ENCODE measurements at places on chromosomes 7 and 10.

DNA sequence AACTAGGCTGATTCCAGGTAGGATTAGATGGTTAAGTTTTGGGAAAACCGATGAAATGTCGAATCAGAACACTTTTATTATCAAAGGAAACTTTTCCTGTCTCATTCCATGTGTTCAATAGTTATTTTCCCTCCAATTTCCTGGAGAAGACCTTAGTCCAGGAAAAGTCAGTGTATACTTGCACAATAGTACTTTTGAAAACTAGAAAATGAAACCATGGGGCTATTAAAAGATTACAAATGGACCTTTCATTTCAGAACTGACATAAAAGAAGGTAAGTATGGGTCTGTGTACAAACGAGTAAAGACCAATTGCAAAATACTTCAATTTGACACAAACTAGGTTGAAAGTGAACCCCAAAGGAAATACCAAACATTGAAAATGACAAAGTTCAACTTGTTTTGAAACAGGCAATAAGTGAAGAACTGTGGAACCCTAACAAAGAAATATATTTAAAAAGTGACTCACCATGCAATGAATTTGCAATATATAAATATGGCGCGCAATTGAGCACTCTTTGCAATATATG lies 2.1 kb downstream of the AVPI1 start:
- no peak for DNase-seq

DNA sequence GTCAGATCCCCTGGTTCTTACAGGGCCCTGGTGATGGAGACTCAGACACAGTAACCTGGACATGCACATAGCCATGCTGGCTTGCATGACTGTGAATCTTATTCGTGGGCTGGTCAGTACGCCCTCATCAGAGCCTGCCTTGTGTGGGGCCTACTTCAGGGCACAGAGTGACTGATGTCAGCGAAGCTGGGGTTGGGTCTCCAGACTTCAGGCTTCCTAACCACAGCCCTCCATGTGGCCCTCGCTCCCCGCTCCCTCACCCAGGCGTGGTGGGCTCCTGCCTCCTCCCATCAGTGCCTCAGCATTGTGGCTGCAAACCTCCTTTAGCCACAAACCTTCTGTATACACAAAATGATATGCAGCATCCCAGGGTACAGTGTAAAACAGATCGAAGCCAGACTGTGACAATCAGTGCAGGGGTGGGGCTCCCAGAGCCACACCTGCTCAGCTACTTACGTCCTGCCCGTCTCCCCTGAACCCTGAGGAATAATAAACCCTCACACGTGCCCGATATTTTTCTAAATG lies 7.1 kb upstream of the C10orf105 start:
- DNase-seq = no peak

- DNase-seq = no peak
Measured at GRCh38 chr7:7617550-7617949, 23.0 kb upstream of the UMAD1 start.

DNA sequence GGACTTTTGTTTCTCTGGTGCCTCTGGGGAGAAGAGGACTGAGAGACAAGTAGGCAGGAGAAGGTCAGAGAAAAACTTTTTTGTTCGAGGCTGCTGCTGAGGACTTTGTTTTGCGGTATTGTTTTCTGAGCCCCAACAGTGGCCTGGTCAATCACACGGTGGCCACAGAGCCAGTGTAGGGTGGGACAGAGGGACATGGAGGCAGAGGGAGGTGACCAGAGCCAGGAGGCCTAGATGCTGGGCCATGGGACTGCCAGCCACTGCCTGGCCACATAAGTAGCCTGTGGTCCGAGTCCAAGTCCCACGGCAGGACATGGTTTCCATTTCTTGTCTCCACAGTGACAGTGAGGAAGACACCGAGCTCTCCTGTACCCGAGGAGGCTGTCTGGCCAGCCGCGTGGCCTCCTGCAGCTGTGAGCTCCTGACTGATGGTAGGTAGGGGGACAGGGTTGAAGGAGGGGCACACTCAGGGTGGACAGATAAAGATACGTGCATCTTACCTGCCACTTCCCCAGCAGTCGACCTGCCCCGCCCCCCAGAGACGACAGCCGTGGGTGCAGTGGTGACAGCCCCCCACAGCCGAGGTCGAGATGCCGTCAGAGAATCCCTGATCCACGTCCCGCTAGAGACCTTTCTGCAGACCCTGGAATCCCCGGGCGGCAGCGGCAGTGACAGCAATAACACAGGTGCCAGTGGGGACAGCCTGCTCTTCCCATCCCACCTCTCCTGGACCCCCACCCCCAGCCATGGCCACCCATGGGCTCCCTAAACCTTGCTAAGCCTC lies 27.5 kb downstream of the SH2B2 start:
- DNase-seq = no peak

DNA sequence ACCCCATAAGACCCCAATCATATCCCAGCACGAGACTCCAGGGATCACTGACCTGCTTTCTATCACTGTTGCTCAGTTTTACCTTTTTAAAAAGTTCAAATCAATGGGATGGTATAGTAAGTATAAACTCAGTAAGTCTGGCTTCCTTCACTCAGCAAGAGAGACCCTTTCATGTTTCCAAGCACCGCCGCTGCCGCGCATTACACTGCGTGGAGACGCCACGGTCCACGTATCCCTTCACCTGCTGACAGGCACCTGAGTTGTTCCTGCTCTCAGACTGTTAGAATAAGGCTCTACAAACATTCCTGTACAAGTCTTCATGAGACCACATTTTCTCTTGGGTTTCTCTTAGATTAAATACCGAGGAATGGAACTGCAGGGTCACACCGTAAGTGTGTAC lies 28.3 kb downstream of the MAD1L1 start:
- DNase-seq = no peak

DNA sequence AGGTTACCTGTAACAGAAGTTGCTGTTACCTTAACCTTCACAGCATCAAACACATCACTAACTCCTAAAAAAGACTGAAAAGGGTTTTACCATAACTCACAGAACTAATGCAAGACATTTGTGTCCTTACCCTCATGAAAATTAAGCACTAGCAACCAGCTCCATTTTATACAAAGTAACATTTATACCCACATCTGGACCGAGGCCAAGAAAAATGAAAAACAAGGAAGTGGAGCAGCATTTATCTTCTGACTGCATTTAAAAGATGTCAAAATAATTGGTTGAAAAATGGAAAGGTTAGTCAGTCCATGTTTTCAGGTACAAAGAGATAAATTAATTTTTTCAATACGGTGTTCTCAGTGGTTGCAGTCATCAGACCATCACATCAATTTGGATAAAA lies 3.1 kb upstream of the RBP4 start:
- DNase-seq = no peak

DNA sequence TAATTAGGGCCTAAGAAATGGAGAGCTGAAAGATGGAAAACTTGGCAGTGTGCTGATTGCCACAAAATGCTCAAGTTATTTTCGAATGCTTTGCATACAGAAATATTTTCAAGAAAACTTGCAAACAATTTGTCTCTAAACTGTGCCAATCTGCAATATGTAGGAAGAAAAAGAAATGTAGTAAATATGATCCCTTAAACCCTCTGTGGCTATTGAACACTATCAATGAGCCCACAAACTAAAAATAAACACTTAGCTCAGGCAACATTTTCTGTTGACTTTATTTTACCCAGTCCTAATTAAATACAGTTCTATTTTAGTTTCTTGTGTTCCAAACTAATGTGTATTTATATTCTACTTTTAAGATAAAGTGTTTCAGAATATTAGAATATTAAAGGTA lies 342.1 kb downstream of the SEMA3D start:
- DNase-seq = no peak

DNA sequence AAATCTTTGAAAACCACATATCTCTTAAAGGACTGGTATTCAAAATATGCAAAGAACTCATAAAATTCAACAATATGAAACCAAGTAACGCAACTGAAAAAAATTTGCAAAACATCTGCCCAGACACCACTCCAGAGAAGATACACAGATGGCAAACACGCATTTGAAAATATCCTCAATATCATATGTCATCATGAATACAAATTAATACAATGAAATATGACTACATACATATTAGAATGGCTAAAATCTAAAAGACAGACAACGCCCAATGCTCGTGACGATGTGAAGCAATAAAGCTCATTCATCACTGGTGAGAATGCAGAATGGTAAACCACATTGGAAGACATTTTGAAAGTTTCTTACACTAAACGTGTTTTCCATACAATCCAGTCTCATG lies 770.1 kb upstream of the CELF2 start:
- DNase-seq = no peak

DNA sequence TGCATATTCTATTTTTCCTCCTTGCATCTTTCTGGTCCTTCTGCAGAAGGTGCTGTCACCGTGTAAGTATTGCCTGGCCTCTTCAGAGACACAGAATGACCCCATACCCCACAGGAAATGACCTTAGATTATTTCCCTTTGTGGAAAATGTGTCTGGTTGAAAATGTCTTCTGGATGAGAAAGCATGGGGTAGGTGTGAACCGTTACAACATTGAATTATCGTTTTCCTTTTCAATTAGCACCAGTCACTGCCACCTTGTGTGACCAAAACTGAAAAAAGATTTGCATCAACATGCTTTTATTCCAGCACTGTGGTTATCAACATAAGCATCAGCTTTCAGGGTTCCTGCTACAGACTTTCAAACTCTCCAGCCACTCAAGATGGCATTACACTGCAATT lies 58.0 kb upstream of the CELF2 start:
- DNase-seq = no peak

GRCh38 chr10:14397066-14397465 lies 66.3 kb upstream of the FRMD4A start:
- DNase-seq = peak; percentile 95

- no peak for DNase-seq
Measured at GRCh38 chr7:150703209-150703608, 13.2 kb upstream of the GIMAP1 start.

GRCh38 chr10:111739874-111740139 lies 443.8 kb downstream of the GPAM start:
- no peak for DNase-seq

- no peak for DNase-seq
Measured at GRCh38 chr10:70909326-70909935, 21.1 kb upstream of the PCBD1 start.

Measured in kidney glomerular epithelial cell (primary cell).